Stimulated activated CD4-positive, alpha-beta T cell treated with anti-CD3 and anti-CD28 coated beads, Interleukin-1b, Interleukin-23, amount 100 ng/mL, for 1 hour (primary cell): ENCODE measurements at places on chromosomes 6 and 20.

DNA sequence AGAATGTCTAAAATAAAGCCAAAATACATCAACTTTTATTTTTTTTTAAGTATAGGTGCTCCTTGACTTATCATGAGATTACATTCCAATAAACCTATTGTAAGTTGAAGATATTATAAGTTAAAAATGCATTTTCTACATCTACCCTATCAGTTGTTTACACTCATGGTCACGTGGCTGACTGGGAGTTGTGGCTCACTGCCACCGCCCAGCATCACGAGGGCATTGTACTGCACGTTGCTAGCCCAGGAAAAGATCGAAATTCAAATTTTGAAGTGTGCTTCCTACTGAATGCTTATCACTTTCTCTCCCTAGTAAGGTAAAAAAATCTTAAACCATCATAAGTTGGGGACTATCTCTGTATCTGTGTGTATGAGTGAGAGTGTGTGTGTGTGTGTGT, 126.6 kb upstream of the RIN2 start:
- DNase-seq: no peak

DNA sequence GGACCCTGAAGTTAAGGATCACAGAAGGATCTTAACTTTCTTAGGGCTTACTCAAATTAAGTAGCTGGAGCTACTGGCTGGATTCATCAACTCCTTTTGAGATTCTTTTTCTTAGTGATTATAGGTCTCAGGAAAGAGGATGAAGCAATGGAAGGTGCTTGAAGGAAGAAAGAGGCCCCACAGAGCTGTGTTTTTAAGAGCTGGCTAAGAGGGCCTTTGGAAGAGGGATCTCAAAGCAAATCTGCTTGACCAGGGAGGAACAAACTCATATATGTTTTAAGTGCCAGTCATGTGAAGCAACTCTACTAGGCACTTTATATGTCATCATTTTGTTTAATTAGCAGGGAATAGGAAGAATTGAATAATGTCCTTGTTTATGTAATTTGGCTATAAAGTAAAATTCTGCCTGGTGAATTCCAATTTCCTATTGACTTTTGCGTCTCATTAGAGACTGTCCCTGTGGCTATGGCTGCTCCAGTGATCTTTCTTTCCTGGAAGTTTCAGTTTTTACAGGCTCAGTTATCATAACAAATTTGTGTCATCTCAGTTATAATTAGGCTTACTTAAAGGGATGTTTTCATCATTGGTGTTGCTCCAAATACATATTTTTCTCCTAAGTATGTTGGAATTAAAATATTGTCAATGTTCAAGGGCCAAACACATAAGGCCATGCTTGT, 222.8 kb upstream of the CITED2 start:
- no peak for DNase-seq

- DNase-seq: no peak
These were observed 111.0 kb downstream of the NOL4L start for GRCh38 chr20:32474009-32474716.

DNA sequence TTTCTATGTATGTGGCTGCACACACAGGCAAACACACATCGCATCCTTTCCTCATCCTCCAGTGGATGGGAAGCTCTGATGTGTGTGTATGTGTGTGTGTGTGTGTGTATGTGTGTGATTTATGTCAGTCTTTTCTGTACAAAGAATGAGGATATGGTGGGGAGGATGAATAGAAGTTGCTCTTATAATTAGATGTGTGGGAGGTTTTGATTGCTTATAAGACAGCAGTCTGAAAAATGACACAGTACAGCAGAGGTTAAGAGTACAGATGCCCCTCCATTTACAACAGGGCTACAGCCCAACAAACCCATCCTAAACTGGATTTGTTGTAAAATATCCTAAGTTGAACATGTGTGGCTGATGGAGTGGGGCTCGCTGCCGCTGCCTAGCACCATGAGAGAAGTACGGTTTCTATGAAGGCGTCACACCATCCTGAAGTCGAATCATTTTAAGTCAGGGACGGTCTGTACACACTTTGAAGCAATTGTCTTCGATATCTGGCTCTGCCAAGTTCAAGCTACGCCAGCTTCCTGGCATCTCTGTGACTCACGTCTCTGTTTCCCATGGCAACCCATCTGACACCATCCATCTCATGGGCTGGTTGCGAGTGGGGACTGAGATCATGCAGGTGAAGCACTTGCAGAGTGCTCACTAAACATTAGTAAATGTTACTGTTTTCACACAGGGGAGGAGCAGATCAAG, 252.6 kb downstream of the MYLK4 start:
- DNase-seq: no peak

GRCh38 chr6:106415921-106416320, 55.4 kb downstream of the CRYBG1 start:
- DNase-seq: no peak

DNA sequence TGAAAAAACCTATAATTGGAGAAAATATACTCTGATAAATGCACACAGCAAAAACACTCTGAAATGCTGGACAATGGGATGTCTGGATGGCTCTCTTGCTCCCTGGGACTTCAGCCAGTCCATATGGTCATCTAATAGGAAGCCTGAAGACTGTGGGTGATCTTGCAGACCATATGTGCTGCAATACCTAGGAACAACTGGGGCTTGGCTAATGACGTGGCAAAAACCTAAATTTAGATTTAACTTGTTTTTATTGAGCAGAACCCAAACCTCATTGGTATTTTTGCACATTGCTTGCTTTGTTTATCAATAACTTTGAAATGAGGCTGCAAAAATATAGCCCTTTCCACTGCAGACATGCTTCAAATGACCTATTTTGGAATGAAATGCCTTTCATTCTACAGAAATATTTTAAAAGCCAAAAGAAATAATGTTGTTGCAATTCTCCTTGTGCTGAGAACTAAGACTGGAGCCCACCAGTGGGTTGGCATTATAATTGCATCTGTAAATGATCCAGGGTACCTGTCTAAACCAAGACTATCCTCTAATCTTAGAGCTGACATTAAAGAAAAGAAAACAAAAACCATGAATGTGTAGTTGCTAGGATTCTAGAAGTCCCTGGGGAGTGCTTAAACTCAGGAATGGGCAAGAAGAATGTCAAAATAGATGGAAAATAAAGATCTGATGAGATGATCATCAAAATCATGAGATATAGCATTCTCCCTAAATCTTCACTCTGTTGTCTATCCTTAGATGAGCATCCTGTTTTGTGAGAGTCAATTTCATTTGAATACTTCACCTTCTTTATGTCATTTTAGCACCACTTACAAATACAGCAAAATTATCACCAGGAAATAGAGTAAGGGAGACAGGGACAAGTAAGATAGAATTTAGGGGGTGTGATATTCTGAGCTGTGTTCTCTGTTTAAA, 152.1 kb upstream of the RIMS1 start:
- no peak for DNase-seq

GRCh38 chr6:30000156-30000791, 57.9 kb downstream of the HLA-A start:
- DNase-seq: no peak

DNA sequence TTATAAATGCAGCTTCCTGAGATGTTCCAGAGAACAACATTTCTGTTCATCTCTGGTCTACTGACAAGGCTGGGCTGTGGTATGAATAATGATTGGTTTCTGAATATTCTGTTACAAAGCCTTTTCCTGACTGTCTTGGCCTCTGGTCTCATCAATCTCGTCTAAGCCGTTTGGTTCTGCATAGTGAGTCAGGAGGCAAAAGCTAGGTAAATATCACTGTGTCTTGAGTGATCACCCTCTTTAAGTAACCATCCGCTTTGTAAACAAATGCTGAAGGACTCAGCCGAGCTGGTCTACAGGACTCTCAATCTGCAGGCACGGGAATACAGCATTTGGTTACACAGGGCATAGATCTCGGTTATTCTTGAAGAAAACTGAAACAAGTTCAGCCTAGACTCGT, 511.9 kb downstream of the KIF16B start:
- no peak for DNase-seq

DNA sequence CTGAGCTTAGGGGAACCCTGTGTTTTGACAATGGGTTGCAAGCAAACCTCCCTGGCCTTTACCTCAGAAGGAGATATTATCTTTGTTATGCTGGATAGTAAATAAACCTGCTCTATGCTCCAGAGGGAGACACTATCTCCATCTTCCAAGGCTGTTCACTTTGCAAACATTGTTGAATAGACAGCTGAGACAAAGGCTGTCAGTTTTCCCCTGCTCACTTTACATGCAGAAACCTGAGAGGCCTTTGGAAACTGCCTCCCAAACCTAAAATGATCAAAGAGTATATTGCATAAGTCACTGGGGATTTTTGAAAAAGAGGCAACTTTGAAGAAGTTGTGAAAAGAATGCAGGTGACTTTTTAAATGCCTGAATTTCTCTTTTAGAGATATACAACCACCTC, 61.6 kb downstream of the MRAP2 start:
- DNase-seq: no peak

GRCh38 chr6:164051427-164051826, 636.9 kb downstream of the QKI start:
- no peak for DNase-seq

- no peak for DNase-seq
These were observed 341.2 kb downstream of the SYNE1 start for GRCh38 chr6:152295920-152296319.

DNA sequence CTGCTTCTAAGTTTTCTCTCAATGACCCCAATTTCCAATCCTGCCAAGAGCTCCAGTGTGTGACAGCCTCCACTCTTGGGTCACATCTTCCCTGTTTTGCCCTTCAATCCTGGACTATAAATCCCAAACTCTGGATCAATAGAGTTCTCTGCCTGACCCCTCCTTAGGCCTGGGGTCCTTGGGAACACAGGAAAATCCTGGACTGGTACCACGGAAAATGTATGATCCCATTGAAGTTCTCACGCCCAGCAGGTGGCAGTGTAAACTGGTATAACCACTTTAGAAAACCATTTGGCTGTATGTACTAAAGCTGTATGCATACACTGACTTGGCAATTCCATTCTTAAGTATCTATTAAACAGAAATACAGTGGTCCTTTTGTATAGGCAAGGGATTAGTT, 98.0 kb downstream of the SNAP25 start:
- DNase-seq: no peak

GRCh38 chr6:56440551-56440981, 193.2 kb upstream of the COL21A1 start:
- no peak for DNase-seq

DNA sequence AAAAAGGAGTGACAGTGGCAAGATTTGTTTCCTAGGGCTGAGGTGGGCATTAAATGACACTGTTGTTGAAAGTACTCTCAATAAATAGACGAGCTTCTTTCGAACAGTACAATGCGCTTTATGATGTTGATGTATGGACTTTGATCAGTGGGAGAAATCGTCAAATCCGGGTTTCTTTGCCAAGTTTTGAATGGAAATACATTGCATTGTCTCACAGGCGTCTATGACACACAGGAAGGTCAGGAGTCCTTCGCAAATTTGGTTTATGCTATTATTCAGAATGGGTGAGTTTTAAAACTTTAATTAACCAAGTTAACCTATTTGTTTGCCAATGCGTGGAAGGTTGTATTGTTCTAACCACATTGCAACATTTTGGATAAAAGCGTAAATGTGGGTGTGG, 547.3 kb upstream of the SLC35B3 start:
- DNase-seq: no peak

DNA sequence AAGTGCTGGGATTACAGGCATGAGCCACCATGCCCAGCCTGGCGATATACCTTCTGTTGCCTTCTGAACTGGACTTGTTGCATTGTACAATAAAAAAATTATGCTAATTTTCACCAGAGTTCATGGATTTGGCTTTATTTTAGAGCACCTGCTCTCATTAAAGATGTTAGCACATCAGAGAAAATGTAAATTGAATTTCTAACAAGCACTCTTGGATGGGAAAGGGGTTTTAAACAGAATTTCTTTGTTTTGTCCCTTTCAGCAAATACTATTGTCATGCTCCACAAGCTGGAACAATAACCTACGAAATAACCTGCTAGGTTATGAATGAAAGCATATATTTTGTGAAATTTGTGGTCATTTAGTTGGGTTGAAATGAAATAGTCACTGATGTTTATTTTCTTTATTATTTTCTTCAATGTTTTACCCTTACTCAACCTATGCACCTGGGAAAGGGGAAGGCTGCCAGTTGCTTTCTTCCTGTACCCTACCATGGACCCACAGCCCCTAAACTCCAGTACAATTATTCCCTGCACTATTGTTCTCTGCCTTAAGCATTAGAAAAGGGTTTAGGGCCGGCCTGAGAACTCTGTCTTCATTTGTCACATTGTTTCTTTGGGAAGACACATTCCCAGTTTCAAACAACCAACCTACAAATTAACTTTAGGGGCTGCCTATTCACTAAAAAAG, 22.2 kb downstream of the ZDHHC14 start:
- DNase-seq: no peak

GRCh38 chr20:37994512-37994911, 38.7 kb downstream of the TTI1 start:
- DNase-seq: no peak

DNA sequence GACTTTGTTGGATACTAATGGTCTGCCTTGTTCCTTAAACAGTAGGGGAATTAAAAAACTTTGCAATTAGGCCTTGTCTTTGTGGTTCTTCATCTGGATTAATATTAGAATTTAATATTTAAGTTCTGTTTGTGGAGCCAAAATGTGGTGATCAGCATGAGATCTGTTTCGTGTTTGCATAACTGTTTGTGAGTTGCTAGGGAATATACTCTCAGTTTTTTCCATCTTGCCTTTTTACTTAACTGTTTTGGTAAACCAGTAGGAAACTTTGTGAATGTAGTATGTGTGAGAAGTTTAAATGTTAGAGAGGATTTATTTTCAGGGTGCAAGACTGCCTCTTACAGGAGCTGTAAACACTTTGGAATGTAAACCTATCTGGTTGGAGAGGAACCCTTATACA, 35.6 kb downstream of the LRRC1 start:
- no peak for DNase-seq

DNA sequence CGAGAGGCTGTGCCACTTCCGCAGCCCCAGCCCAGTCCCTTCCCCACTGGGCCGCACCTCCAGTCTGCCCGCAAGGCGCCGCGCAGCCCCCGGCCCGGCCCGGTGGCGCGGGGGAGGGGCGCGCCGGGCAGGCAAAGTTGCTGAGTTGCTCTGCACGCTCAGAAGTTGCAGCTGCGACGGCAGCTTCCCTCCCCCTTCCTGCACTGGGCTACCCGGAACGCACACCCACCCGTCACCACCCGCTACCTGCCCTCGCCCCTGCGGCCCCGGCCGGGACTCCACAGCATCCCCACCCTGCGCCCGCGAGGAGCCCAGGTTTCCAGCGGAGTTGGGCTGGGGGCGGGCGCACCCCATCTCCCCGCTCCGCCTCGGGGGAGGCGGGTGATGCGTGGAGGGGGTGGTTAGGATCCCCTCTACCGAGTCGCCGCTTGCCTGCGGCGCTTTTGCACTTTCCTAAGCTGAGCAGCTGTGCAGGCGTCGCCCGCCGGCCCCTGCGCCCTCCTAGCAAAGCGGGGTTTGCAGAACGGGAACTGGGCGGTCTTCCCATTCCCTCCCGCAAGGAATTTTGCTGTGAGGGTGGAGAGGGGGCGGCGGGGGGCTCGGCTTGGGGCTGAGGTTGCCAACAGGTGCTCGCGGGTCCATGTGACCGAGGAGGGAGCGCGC, 55.9 kb upstream of the RREB1 start:
- DNase-seq: no peak

GRCh38 chr20:41670631-41671030, 52.5 kb upstream of the CHD6 start:
- no peak for DNase-seq
